ENCODE measurements at places on chromosomes 12 and 14.

DNA sequence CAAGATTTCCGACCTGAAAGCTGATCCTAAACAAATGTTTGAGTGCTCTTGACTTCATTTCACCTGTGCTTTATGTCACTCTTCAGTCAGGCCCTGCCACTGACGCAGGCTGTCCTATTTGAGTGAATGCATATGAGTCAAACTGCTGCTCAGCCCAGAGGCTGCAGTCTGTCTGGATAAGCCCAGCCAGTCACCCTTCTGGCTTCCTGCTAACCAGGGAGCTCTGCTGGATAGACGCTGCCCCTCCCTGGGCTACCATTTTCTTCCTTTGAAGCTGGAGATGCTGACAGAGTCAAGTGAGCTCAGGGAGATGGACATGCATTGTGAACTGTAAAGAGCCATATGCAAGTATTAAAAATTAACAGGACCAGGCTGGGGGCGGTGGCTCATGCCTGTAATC is 5.1 kb upstream of the TUNAR start:
- DNase-seq, result no peak

DNA sequence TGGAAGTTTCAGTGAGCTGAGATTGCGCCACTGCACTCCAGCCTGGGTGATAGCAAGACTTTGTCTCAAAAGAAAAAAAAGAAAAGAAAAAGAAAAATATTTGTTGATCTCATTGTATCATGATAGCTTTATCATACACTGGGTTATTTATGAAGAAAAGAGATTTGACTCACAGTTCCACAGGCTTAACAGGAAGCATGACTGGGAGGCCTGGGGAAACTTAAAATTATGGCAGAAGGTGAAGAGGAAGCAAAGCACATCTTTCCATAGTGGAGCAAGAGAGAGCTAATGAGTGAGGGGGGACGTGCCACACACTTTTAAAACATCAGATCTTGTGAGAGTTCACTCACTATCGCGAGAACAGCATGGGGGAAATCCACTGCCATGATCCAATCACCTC is 72.7 kb upstream of the FUT8 start:
- no peak for DNase-seq

- no peak for DNase-seq
Observed at GRCh38 chr12:6980740-6981139, 10.0 kb downstream of the EMG1 start.

- DNase-seq, result no peak
Observed at GRCh38 chr12:8692573-8692972, 5.2 kb upstream of the RIMKLB start.

GRCh38 chr12:67920413-67920812 is 68.8 kb upstream of the IFNG-AS1 start:
- DNase-seq, result no peak

- no peak for DNase-seq
Observed at GRCh38 chr14:56964895-56965294, 154.6 kb upstream of the OTX2 start.

GRCh38 chr12:130456375-130457199 is 118.9 kb downstream of the PIWIL1 start:
- DNase-seq, result no peak

DNA sequence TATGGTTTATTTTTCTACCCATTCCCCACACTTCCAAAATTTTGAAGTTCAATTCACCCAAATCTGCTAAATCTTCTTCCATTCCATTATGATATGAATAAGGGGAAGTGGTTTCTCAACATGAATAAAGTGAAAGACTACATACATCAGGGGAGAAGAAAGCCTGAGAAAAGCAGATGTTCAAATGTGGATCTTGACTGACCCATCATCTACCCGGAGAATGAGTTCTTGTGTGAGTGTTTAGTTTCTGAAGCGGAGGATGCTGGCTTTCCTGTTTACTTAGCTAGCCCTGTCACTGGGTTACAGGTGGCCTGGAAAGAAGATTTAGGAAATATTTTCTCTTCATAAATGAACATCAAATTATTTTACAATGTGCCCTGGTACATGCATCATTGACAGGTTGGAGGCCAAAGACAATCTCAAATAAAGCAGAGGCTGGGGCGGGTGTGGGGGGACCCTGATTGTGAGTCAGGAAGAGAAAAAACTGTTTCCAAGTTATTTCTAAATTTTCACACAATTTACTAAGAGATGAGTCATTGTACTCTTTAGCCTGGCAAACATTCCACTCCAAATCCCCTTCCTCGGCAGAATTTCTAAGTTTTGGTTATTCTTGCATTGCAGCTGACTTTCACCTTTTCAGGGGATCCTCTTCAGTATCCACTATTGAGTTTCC is 135.6 kb downstream of the SLC25A21 start:
- no peak for DNase-seq

DNA sequence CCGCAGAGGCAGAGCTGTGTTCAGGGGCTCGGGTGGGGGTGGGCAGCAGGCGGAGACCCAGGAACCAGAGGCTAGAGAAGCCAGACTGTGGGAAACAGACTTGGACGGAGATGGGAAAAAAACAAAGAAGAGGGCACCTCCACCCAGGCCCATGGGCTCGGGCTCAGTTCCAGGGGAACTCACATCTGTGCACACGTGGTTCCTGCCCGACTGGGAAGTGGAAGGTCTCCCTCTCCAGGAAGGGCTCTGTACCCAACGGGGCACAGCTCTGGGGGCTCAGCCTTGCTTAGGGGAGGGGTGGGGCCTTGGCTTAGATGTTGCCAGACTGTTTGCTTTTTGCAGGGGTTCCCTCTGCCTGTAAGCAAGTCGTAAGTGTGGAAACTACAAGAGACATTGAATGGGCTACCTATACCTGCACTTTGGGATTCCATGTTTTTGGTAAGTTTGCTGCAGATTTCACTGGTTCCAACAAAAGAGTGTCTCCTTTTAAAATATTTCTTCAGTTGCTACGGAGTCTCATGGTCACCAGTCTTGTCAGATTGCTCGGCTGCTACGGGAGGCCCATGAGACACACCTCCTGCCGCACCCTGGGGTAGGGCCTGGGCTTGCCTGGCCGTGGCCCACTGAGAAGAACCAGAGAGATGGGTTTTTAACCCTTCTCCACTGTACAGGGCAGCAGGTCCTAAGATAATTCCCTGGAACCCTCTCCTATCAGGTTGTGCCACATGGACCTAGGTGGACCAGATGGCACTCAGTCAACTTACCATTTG is 127.6 kb upstream of the EVL start:
- DNase-seq, result no peak

DNA sequence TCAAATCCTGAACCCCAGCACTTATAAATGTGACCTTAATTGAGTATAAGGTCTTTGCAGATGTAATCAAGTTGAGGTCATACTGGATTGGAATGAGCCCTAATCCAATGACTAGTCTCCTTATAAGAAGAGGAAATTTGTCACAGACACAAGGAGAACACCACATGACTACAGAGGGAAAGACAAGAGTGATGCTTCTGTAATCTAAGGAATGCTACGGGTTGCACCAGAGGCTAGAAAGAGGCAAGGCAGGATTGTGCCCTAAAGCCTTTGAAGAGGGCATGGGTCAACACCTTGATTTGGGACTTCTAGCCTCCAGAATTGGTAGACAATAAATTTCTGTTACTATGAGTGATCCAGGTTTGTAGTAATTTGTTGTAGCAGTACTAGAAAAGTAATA is 135.0 kb downstream of the FOXG1 start:
- DNase-seq, result no peak

GRCh38 chr12:91191513-91192111 is 9.0 kb upstream of the DCN start:
- DNase-seq, result no peak

GRCh38 chr12:54950071-54950727 is 34.4 kb downstream of the TESPA1 start:
- no peak for DNase-seq

DNA sequence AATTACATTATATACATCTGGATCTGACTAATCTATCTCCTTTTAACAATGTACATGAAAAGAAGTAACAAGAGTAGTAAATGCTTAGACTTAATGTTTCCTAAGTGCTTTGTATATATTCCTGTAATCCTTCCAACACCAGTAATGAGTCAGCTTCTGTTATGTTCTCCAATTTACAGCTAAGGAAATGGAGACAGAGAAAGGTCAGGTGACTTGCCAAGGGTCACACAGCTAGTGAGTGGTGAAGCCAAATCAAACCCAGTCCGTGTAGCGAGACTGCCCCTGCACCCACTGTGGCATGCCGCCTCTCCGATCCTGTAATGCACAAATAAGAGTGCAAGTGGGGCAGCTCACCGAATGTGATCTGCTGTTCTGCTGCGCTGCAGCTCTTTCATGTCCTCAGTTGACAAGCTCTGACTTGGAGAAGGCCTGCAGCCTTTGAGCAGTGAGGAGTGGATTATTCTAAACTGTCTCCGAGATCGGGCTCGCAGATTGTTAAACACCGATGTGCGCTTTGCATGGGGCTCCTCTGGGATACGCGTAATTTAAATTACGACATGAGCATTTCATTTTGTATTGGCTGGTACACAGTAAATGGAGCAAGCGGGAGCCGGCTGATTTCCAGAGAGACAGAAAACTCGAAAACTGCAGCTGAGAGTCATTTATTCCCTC is 65.1 kb upstream of the KTN1 start:
- no peak for DNase-seq

DNA sequence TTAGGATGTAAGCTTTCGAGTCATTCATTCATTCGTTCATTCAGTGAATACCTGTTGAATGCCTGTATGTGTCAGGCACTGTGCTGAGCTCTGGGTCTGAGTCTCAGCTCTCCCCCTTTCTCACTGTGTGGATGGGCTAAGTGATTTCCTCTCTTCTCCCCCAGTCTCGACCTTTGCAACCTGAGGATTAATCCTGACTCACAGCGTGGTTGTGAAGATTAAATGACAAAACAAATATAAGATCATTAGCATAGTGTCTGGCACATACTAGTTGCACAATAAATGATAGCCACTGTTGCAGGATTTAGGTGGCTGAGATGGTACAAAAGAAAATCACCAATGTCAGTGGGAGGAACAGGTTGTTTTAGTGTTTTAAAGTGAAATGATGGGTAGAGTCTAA is 136.7 kb downstream of the GPR135 start:
- DNase-seq, result no peak

DNA sequence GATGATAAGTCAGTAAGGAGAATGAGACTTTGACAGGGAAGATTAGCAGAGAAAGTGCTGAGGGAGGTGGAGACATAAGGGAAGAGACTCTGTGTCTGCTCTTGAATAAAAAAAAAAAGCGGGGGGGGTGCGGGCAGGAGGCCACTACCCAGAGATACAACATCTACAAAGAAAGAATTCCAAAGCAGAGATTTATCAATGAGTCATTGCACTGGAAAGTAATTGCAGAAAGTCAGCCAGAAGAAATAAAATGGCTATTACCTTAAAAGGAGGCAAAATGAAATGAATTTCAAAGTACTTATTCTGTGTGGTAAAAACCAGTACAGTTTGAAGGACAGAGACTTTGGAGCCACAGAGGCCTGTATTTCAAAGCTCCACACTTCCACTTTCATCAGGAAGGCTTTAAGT is 267.1 kb upstream of the PRKD1 start:
- peak; percentile 42 for DNase-seq

GRCh38 chr14:99896361-99896760 is 103.1 kb downstream of the EML1 start:
- DNase-seq, result no peak

DNA sequence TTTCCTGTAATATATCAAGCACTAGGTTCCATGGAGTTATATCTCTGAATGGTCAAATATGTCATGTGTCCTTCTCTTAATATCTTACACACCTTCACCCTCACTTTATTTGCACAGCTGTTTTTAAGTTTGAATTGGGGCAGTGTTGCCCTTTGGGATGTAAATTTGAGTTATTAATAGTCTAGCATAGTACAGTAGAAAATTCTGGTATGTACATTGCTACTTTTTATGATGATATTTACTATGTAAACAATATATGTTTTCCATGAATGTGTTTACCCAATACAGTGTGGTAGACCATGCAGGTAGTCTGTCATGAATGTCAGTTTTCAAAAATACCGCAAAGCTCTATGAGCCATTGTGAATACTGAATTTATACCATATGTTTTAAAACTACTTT is 50.5 kb downstream of the METTL25 start:
- no peak for DNase-seq

- DNase-seq, result no peak
Observed at GRCh38 chr14:103534576-103535061, 5.6 kb downstream of the TRMT61A start.

DNA sequence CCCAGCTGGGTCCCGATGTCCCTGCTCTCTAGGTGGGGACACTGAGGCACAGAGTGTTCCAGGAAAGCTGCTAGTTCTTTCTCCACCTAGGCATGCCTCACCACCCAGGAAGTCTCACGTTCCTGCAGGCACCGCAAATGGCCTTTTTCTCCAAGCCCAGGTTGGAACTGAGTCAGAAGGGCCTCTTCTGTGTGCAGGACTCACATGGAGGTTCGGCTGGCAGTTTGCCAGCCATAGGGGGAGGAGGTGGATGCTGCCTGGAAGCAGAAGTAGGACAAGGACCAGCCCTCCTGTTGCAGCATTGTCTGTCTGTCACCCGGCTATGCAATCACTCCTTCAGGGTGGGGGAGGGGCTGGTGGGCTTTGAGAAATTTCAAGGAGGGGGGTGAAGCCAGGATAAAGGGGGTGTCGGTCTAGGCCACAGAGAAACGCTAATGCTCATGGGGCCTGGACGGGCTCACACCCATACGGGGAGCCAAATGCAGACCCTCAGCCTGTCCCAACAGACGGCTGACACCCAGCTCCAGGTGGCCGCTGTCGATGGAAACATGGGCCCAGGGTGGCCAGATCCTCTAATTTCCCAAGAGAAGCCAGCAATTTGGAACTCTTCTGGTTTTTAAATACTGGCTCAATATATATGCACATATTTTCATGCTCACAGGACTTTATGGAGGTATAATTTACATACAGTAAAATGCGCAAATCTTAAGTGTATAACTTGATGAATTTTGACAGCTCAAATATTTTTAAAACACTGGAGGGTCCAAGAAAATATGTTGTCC is 120.5 kb downstream of the PHETA1 start:
- DNase-seq, result no peak

DNA sequence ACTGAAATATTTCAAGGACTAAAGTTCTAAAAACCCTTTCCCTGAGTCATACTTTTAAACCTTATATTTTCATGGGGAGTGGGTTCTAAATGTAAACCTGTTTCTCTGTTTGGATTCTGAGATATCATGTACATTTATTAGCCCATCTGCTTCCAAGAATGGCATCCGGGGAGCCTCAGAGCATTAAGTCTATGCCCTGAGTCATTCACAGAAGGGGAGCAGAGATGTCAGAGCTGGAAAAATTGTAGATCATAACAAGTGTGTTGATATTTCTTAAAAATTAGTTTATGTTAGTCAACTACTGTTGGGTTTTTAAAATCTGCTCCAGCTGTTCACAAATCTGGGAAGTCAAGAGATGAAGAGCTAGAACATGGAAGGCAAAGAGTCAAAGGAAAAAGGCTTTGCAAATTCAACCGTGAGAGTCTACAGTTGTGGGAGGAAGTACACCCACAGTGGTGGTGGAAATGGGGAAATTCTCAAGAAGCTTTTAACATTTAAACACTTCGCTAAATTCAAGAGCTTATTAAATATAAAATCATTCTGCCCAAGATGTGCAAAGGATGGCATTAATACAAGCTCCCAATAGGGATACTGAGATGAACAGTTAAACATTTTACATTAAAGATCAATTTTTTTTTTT is 70.5 kb upstream of the FLRT2 start:
- no peak for DNase-seq

GRCh38 chr12:105083551-105084105 is 630 bp downstream of the ALDH1L2 start:
- DNase-seq, result no peak

GRCh38 chr14:51498411-51499227 is 153.1 kb upstream of the FRMD6 start:
- DNase-seq, result no peak

All from HTR-8/SVneo (cell line).